ENCODE measurements at places on chromosomes 5 and 9.

DNA sequence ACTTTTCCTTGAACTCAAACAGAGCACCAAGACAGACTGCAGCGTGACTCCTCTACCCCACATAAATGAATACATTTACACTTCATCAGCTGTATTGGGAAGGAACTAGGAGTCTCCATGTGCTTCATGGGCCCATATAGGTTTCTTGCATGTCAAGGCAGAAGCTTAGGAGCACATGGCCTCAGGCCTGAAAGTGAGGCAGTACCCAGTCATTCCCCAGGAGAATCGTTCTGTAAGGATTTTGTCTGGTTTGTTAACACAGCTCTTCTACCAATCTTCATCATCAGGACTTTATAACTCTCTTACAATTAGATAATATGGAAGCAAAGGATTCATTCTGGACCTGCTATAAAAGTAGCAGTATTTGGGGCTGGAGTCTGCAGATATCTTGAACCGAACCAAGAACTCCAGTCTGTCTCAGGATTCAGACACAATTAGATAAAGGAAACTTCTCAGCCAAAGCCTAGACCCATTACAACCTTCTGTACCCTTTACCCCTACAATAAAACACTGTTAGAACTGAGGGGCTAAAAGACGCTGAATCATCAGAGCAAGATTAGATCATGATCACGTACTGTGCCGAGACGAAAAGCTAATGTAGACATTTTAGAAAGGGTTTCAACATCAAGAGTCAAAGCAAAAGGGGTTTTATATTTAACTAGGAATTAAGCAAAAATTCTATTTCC lies 385.5 kb upstream of the SLC30A5 start:
- DNase-seq, result no peak

GRCh38 chr5:62722360-62722759 lies 143.7 kb downstream of the LRRC70 start:
- no peak for DNase-seq

DNA sequence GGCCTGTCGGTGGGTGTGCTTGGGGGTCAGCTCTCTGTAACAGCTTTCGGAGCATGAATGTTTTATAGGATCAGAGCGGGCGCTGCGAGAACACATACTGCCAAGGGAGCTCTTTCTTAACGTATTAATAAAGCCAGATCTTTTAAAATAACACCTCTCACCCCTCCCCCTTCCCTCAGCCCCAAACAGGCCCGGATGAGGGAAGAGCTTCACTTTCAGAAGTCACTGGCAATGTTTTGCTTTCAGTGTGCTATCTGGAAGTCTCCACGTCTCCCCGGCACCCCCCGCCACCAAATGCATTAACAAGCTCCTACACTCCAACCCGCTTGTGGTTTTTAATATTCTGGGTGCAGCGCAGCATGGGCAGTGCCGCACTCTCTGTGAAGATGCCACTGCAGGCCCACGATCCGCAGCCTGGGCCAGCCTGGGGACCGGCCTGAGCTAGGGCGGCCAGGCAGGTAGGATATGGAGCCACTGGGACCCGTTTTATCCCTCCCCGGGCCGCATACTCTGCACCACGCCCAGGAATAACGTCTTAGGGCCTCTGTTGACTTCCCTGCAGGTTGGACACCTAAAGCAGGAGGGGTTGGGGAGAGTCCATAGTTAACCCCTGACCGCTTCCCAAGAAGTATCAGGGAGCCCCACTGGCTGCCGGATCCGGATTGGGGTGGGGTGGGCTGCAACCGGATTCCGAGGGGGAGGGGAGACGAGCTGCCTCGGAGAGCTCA lies 12.6 kb downstream of the NR2F1 start:
- no peak for DNase-seq

GRCh38 chr9:133106511-133107244 lies 14.4 kb downstream of the RALGDS start:
- DNase-seq, result no peak

GRCh38 chr5:150519978-150520377 lies 12.0 kb downstream of the NDST1 start:
- no peak for DNase-seq

DNA sequence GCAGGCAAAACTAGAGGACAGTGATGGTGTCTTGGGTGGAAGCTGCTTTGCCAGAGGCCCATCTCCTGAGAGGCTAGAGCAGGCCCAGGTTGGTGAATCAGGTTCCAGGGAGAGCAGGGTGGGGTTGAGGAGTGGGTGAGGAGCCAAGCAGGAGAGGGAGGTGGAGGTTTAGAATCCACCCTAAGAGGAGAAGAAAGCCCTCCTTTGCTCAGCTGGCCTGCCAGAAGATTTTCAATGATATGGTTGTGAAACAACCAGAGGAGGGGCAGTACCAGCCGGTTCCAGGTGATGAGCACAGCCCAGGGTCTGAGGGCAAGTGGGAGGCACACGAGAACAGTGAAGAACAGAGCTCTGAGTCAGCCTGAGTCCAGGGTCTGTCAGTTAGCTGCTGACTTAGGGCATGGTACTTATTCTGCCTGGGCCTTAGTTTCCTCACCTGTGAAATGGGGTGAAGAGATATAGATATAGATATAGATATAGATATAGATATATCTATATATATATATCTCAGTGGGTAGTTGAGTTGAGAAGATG lies 17.8 kb downstream of the PPARGC1B start:
- DNase-seq, result no peak

- no peak for DNase-seq
These were observed 34.4 kb downstream of the GLRA1 start for GRCh38 chr5:151890299-151890698.

GRCh38 chr9:107487521-107488374 lies 1.8 kb downstream of the KLF4 start:
- no peak for DNase-seq

DNA sequence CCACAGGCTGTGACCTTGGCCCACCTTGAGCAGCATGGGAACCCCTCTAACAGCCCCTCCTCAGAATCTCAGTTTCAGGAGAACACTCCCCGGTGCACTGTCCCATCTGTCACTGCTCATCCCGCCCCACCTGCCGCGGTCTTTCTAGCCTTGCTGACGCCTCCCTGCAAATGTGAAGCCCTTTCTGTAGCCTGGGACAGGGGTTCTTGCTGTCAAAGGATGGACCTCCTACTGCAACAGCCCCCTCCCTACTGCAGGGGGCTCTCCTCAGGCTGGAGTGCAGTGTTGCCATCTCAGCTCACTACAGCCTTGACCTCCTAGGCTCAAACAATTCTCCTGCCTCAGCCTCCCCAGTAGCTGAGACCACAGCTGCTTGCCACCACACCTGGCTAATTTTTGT lies 20.0 kb downstream of the OR2V1 start:
- no peak for DNase-seq

DNA sequence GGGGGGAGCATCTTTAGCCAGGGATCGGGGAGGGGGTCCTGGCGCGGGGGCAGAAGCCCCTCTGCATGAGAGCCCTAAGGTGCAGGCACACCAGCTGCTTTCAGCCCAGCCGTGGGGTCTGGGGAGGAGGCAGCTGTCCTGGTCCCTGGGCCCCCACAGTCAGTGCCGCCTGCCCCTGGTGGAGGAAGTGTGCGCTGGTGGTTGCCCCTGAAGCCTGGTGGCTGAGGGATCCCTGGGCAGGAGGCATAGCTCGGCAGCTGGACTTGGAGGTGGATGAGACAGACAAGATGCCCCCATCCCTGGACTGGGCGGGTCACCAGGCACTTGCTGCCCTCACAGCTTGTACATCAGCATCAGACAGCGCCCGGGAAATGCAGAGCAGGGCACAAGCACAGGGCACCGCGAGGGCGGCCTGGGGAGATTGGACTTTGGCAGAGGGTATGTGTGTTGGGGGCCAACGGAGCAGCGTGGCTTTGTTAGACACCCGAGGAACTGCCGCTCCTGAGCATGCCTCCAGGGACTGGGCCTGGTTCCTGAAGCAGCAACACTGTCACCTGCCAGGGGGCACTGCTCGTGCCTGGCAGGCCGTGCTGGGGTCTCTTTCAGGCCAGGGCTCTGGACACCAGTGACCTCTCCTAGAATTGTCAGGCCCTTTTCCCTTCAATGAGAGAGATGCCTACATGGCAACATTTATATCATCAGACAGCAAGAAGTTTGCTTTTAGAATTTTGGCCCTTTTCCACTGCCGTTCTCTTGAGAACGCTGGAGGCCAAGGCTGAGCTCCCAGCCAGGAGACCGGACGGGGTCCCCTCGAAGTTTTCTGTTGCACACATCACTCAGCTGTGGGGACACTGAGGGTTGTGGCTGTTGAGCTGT lies 41.9 kb upstream of the CTSL start:
- DNase-seq, result no peak

DNA sequence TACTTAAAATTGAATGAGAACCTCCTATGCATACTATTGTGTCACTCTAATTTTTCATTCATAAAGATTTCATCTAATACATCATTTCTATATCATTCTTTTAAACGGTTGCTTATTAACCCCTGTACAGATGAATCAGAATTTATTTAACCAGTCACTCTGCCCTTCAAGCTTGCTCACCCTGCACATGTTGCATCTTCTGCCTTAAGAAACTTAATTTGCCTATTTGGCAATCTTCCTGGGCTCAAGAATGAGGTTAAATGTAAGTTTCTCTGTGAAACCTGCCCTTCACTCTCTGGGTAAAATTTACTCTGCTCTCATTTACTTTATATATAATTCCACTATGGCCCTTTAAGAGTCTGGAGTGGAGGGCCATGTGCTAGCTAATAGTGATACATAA lies 434.7 kb upstream of the ZNF608 start:
- no peak for DNase-seq

DNA sequence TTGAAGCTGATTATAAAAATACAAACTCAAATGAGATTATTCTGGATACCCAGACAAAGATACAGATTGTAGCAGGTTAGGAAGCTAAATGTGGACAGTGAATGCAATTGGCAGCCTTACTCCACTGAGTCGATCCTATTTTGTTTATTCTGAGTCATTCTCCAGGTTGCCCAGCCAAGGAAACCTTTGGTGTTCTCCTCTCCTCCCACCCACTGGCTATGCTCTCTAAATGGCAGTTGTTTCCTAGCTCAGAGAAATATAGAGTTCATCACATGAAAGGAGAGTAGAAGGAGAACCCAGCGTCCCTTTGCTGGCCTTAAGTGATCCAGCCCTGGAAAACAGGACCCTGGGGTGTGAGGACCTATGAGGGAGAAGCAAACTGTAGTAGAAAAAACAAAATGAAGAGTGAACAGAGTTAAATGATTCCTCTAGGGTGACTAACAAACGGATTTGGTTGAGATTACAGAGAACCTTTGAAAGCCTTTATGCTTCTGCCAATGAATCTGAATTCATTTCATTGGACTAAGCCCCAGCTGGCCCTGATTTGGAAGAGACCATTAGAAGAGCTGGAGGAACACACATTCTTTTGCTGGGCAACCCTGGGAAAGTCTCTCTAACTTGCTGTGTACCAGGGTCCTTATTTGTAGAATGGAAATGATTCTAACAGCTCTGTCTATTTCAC lies 95.1 kb downstream of the BRINP1 start:
- DNase-seq, result no peak

DNA sequence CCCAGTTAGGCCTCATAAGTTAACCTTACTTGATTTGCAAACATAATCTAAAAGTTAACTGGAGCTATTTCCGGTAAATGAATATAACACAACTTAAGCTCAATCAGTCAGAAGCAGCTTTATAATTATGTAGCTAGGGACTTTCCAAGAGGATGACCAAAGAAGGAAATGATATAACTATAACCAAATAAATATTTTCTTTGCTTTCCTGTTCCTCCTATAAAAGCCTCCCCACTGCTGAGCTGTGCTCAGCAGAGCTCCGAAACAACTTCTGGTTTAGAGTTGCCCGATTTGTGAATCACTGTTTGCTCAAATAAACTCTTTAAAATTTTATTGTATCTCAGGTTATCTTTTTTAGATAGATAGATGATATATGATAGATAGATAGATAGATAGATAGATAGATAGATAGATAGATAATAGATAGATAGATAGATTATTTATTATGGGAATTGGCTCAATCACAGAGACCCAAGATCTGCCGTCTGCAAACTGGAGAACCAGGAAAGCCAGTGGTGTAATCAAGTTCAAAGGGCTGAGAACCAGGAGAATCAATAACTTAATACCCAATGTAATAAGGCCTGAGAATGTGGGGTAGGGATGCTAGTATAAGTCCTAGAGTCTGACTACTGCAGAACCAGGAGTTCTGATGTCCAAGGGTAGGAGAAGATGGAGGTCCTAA lies 19.3 kb upstream of the TMEM161B start:
- DNase-seq, result no peak

GRCh38 chr9:4299005-4299795 lies 668 bp downstream of the GLIS3 start:
- peak; percentile 2 for DNase-seq

GRCh38 chr9:134863306-134863902 lies 17.2 kb upstream of the FCN2 start:
- DNase-seq, result no peak

- DNase-seq, result peak; percentile 56
These were observed 185.9 kb upstream of the RASA1 start for GRCh38 chr5:87081511-87082372.

GRCh38 chr9:4980086-4980727 lies 4.9 kb upstream of the JAK2 start:
- DNase-seq, result no peak

GRCh38 chr5:177434942-177435738 lies 8.7 kb downstream of the GRK6 start:
- no peak for DNase-seq

DNA sequence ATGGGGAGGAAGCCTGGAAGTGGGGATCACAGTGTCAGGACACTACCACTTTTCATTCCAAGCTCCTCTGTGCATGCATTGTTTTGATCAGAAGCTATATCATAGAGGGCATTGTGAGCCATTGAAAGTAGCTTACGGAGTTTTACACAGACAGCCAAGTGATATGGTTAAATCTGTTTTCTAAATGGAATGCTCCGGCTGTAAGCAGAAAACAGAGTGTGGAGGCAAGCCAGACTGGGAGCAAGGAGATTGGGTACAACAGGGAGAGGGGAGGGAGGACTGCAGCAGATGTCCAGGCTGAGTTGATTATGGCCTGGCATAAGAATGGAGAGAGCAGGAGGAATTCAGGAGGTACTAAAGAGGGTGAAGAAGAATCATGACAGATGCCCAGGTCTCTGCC lies 15.5 kb upstream of the SOWAHA start:
- no peak for DNase-seq

DNA sequence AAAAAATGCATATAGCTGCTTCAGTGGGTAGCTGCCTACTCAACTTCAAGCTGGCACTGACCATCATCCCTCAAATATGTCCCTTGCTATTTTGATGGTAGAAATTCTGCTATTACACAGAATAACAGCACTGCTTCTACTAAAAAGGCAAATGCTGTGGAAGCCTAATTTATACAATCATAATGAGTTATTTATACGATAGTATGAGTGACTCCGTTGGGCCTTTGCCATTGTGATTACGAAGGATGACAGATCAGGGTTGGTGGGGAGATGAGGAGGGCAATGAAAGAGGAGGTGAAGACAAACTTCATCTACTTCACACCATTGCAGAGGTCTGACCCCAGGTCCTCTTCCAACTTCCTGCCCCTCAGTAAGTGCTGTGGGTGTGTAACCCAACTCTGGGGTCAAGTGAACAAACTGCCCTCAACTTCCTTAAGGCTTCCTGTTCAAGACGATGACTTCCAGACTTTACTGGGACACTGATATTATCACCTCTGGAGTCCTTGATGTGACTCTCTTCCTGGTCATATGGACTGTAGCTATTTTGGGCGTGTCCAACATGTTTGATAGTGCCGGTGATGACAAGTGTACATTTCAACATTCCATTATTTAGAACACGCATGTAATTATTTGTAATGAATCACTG lies 74.1 kb upstream of the RPS23 start:
- DNase-seq, result no peak

All from CD4-positive, alpha-beta T cell treated with Interleukin-6 at 100 ng/mL for 8 hours (primary cell).